Caki2 (cell line): ENCODE measurements at places on chromosomes 5 and 9.

- DNase-seq, result peak; percentile 27
Observed at GRCh38 chr9:20513126-20513913, 109.0 kb downstream of the MLLT3 start.

- no peak for DNase-seq
Observed at GRCh38 chr5:96337048-96337781, 95.8 kb downstream of the PCSK1 start.

- no peak for DNase-seq
Observed at GRCh38 chr5:178107756-178108310, 5.5 kb upstream of the N4BP3 start.

- peak; percentile 48 for DNase-seq
Observed at GRCh38 chr9:103798620-103799019, 295.5 kb upstream of the SMC2 start.

DNA sequence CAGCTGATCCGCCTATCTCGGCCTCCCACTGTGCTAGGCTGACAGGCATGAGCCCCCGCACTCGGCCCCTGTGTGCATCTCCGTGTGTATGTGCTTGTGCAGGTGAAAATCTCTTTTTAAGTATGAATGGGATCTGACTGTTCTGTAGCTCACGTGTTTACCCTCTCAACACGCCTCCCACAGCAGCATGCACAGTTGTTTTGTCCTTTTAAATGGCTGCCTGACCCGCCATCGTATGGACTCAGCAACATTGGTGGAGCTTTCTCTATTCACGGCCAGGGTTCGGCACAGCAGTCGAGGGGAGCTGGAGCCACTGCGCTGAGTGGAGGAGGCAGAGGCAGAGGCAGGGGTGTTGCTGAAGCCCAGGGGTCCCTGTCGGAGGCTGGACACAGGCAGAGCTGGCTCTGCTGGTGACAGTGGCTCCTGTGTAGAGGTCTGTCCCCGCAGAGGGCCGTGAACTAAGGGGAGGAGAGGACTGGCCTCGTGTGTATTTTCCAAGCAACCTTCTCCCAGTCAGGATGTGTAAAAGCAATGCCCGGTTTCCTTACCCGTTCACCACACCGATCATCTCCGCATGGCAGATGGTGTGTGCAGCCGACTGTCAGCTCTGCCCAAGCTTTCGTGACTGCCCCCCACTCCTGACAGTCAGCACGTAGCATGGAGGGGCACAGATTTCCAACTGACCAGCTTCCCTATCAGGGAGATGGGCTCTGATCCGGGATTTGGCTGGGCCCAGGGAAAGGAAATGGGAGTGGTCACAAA, 37.3 kb downstream of the MRPL36 start:
- no peak for DNase-seq

DNA sequence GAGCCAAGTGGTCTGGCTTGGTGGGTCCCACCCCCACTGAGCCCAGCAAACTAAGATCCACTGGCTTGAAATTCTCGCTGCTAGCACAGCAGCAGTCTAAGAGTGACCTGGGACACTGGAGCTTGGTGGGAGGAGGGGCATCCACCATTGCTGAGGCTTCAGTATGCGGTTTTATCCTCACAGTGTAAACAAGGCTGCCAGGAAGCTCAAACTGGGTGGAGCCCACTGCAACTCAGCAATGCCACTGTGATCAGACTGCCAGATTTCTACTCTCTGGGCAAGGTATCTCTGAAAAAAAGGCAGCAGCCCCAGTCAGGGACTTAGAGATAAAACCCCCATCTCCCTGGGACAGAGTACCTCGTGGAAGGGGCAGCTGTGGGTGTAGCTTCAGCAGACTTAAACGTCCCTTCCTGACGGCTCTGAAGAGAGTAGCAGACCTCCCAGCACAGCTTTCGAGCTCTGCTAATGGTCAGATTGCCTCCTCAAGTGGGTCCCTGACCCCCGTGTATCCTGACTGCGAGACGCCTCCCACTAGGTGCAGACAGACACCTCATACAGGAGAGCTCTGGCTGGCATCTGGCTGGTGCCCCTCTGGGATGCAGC, 18.2 kb upstream of the STK32A start:
- no peak for DNase-seq

- DNase-seq, result no peak
Observed at GRCh38 chr5:175789670-175790069, 81.7 kb upstream of the CPLX2 start.

DNA sequence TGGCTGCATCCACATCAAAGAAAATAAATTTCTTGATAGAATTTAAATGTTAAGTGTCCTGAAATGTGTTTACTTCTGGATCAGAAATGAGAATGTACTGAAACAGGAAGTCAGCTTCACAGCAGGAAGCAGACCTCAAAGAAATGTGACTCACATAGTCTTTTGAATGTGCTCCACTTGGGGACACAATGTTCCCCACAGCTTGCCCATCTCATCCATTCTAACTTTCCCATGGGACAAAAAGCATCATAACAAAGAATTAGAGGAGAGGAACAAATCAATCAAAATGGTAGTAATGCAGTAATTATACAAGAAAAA, 85.7 kb downstream of the GRAMD2B start:
- DNase-seq, result no peak

DNA sequence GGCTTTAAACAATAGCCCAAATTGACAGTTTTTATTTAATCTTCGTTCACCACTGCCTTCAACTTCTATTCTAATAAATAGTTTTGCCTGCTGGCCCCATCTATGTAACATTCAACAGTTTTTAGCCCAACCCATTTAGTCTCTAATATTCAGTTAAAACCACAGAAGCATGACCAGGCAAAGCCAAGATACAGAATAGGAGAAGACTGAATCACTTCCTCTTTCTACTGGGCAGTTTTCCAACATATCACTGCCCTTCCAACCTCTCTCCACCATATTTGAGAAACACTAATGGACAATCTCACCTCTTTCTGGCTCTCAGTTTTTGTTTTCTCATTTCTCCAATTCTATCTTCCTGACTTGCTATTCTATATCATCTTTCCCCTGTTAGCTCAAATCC, 352.9 kb downstream of the DNAH5 start:
- DNase-seq, result peak; percentile 72

DNA sequence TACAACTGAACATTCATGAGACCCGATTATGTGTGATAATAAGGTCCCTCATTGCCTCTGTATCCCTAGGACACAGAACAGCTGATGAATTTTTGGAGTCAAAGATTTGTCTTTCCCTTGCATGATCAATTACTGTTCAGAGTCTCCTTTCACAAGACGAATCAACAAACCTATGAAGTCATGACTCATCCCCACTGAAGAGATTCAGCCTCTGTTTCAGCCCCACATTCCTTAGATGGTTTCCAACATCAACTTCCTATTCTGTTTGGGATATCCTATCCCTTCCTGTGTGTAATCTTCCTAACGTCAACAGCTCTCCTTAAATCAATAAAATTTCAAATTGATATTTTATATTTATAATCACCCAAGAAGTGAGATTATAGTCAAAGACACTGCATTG, 199.0 kb downstream of the DNAH5 start:
- peak; percentile 50 for DNase-seq
